ENCODE measurements at places on chromosomes 5 and 9. TPM values are rescaled to one million over a fixed set of nuclear protein-coding genes. Genes with fewer than 3 reads are reported as not detected.
A peak's percentile ranks its signal among the peaks of the same experiment; 100 is the strongest.

DNA sequence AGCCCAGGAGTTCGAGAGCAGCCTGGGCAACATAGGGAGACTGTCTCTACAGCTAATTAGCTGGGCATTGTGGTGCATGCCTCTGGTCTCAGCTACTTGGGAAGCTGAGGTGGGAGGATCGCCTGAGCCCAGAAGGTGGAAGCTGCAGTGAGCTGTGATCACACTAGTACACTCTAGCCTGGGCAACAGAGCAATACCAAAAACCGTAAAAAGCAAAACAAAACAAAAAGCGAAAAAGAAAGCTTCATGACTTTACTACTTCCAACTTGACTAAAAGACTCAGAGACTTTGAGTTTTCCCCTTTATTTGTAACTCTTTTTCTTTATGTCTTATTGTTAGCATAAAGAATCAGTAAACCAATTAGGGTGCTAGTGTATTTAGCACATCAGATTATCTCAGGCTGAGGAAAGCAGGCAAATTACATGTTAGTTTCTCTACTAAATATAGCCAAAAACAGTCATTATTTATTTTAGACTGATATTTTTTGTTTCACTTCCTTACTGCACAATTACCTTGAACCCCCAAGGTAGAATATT, 5.4 kb downstream of the RAD17 start:
- DNase-seq: no peak

- DNase-seq: no peak
Observed at GRCh38 chr9:7286101-7286500, 513.5 kb downstream of the DMAC1 start.

GRCh38 chr5:136364307-136364706, 1.0 kb downstream of the TRPC7 start:
- DNase-seq: peak; percentile 10

- no peak for DNase-seq
Observed at GRCh38 chr5:138382347-138382746, 29.9 kb downstream of the KDM3B start.

DNA sequence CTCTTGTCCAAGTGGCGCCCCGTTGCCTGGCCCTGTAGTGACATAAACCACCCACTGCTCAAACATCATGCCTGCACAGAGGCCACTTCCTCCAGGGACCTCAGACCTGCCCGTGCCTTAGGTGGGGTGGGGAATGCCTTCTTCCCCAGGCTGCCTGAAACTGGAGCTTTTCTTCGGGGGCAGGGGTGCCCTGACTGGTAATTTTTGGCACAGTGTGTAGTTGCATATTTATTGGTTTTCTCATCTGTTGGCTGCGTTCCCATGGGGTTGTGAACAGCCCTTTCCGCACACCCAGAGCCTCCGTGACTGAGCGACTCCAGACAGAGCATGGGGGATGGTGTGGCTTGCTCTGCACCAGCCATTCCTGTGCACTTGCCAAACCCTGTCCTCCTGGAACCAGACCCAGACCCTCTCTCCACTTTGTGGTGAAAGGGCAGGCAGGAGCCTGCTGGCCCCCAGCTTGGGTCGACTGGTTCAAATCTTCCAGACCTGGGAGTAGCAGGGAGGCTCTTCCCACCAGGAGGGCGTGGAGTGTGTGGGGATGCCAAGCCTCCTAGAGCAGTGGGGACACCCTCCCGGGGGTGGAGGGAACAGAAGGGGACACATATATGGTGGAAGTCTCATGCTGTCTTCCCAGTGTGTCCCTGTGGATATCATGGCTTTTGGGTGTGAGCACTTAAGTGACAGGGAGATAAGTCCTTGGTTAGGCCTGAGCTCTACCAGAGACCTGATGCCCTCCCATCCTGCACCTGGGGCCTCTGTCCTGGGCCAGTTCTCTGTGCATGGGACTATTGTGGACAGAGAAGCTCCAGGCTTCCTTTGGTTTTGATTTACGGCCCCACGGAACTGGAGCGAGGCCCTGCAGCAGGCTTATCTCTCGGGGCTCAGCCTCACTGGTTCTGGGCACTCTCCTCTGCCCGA, 39.6 kb downstream of the WNK2 start:
- peak; percentile 56 for DNase-seq

DNA sequence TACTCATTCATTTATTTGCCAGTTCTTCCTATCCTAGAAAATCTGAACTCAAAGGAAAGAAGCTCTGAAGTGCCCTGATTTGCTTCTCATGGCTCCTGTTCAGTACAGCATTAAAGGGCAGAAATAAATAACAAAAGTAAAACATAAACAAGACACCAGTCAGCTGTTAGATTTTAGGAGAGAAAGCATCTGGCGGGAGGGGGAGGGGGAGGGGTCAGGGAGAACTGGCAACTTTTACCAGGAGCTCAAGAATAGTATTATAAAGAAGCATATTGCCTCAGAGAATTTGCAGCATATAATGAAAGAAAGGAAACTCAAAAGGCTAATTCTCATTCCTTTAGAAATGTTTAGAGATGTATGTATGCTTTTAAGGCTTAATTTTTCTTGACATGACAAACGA, 68.1 kb downstream of the SEMA6A start:
- DNase-seq: no peak

DNA sequence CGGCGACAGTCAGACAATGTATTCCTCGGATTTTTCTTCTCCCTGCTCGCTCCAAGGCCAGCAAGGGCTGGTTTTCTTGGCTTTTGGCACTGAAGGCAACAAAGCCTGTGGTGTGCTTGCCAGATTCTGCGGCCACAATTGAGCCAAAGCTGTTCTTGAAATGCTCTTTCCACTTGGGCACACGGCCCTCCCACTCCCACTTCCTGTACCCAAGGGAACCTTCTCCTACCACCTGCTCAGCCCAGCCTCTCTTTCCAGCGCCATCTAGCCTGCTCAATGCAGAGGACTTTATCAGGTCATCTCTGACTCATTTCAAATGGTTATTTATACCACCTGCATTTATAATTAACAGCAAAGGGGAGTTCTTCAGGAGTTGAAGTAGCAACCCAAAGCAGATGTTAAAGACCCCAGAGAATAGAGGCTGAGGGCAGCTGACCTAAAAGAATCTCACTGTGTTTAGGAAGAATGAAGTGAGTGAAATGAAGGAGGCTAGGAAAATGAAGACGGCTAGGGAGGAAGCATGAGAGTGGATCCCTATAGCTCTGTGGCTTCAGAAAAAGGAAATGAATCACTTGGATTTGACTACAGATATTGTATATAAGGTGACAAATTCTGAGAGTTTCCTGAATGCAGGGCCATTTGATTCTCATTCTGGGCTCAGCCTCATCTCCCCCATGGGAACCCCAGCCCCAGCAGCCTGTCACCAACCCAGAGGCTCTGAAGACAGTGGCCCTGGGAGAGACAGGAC, 439.0 kb downstream of the ENC1 start:
- no peak for DNase-seq

DNA sequence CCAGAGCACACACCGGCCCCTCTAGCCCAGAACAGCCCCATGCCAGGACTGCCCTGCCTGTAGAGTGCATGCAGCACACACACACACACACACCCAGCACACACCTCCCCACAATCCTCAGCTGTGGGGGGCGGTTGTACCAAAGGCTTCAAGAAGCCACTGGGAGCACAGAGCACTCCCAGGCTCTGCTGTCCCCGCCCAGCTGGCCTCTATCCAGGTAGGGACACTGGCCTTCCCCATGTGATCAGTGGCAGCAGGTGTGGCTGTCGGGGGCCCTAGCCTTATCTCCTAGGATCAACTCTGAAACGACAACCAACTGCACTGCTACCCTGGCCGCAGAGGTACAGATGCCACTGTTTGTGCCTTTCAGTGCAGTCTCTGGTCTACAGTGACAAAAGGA, 2.0 kb downstream of the ANAPC2 start:
- DNase-seq: no peak

DNA sequence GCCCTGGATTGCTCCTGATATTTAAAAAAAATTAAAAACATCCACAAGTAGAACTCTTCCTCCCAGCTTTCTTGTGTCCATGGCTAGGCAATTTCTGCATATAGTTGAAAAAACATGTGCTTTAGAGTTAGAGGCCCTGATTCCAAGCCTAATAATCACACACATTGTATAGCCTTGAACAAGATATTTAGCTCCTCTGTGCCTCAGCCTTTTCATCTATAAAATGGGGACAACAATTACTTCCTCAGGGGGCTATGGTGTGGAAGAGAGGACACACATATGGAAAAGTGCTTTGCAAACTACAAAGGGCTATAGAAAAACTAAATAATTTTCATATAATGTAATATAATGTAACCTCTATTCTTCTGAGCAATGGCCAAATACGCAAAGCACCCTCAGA, 23.0 kb upstream of the CDK5RAP2 start:
- DNase-seq: no peak

GRCh38 chr5:166618526-166618925, 1672.9 kb upstream of the WWC1 start:
- no peak for DNase-seq

- DNase-seq: no peak
Observed at GRCh38 chr5:1568201-1568979, 44.6 kb upstream of the LPCAT1 start.

GRCh38 chr5:90113108-90113507, 296.4 kb downstream of the CETN3 start:
- DNase-seq: no peak

GRCh38 chr5:73528248-73528647, 30.0 kb downstream of the BTF3 start:
- DNase-seq: no peak

GRCh38 chr5:2742921-2743679, 8.4 kb downstream of the IRX2 start:
- DNase-seq: no peak

DNA sequence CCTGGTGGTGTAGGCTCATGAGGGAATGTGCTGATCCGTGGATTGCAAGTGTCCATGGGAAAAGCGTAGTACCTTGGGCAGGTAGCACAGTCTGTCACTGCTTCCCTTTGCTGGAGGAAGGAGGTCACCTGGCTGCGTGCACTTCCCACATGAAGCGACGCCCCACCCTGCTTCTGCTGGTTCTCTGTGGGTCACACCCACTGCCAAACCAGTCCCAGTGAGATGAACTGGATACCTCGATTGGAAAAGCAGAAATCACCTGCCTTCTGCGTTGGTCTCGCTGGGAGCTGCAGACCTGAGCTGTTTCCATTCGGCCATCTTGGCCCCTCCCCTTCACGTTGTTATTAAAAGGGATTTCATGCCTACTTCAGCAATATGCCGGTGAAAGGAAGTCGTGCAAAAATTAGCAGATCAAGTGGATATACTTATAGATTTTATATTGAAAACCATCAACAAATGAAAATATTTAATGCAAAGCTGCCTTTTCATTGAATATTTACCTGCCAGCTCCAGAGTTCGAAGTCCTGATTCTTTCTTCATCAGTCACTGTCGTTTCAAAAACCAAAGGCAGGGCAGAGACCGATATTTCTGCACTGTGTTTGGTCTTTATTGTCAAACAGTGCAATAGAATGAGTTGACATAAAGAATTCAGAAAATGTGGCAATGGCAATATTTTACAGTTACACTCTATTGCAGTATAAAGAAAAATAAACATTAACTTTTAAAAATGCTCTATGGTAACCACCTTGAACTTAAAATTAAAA, 123.2 kb downstream of the JAKMIP2 start:
- no peak for DNase-seq

DNA sequence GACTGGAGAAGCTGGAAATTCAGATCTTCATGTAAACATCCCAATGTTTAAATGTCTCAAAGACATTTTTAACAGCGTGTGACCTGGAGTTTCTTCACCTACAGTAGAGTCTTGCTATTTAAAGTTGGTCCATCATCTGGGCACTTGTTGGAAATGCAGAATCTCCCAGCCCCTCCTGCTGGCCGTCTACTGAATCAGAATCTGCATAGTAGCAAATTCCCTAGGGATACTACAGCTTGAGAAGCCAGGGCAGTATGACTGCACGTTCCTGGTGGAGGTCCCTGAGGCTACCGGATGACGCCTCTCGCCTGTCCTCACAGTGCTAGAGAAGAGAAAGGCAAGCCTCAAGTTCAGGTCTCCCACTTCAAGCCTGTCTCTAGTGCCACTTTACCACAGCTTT, 15.7 kb downstream of the SAP30L start:
- no peak for DNase-seq

- DNase-seq: no peak
Observed at GRCh38 chr5:10552183-10553143, 11.4 kb upstream of the ANKRD33B start.

GRCh38 chr5:124343451-124343867, 403.0 kb downstream of the ZNF608 start:
- no peak for DNase-seq

GRCh38 chr5:6712142-6712576, 1.1 kb upstream of the TENT4A start:
- peak; percentile 49 for DNase-seq

GRCh38 chr5:107263387-107264018, 407.2 kb downstream of the EFNA5 start:
- DNase-seq: no peak

DNA sequence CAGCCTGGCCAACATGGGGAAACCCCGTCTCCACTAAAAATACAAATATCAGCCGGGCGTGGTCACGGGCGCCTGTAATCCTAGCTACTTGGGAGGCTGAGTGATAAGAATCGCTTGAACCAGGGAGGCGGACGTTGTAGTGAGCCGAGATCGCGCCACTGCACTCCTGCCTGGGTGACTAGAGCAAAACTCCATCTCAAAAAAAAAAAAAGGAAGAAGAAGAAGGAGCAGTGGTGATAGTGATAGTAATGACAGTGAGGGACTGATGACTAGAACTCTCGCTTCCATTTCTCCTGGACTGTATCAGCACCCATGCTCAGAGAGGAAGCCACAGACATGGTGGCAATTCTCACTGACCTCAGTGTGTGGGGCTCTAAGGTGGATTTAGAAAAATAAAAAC, 52.6 kb upstream of the CLINT1 start:
- no peak for DNase-seq

DNA sequence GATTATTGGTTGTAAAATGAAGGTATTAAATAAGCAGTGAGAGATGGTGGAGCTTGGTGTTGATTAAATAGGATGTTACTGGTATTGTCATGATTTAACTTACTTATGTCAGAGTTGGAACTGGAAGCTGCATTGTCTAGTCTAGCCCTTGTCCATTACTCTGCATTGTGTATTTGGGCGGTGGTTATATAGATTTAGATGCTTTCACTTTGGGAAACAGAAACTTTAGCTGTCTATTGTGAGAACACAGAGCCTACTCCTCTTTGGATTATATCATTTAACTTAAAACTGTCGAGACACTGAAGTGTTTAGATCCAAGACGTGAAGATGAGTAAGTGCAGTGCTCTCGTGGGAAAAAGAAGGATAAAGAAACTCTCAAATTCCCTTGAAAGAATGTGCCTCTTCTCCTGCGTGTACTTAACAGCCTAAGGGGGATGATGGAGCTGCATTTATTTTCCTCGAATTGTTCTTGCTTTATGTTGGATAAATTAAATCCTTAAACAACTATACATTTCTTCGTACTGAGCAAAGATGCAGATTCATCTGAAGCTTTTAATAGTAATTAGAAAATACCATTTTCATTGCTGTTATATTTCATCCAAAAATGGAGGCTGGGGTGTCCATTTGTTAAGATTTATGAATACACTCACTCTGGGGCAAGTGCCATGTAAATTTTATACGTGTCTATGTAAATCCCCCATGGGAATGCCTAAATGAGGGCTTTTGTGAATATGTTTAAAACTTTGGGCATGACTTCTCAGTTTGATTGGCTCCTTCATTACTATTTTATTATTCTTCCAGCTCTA, 21.6 kb downstream of the FBXL7 start:
- DNase-seq: no peak

ADGRD2 gene
- not detected for polyA plus RNA-seq

IFNE gene
- polyA plus RNA-seq: 2.3 TPM

PLPP7 gene
- polyA plus RNA-seq: not detected

MEGF10 gene
- not detected for polyA plus RNA-seq

SYK gene
- polyA plus RNA-seq: 0.03 TPM

SPINK13 gene
- polyA plus RNA-seq: not detected

All from A549 (cell line).